ENCODE measurements at places on chromosomes 5 and 9. TPM values are rescaled to one million over a fixed set of nuclear protein-coding genes. Genes with fewer than 3 reads are reported as not detected.

The HSPA4 gene
- 108 TPM for total RNA-seq

The SPATA31A3 gene
- not detected for total RNA-seq

The CYSRT1 gene
- total RNA-seq: 0.51 TPM

The SLC4A9 gene
- not detected for total RNA-seq

The B4GALT7 gene
- 29.1 TPM for total RNA-seq

The KIF27 gene
- 4.8 TPM for total RNA-seq

- no peak overlapping the region for H3K27ac ChIP-seq
- DNase-seq: no peak
- H3K4me1 ChIP-seq: no peaks in the 10 kb centered on the region
- no peaks in the 10 kb centered on the region for H3K27me3 ChIP-seq
- no peaks in the 10 kb centered on the region for H3K36me3 ChIP-seq
Measured at GRCh38 chr5:62649476-62650113, 71.0 kb downstream of the LRRC70 start.

DNA sequence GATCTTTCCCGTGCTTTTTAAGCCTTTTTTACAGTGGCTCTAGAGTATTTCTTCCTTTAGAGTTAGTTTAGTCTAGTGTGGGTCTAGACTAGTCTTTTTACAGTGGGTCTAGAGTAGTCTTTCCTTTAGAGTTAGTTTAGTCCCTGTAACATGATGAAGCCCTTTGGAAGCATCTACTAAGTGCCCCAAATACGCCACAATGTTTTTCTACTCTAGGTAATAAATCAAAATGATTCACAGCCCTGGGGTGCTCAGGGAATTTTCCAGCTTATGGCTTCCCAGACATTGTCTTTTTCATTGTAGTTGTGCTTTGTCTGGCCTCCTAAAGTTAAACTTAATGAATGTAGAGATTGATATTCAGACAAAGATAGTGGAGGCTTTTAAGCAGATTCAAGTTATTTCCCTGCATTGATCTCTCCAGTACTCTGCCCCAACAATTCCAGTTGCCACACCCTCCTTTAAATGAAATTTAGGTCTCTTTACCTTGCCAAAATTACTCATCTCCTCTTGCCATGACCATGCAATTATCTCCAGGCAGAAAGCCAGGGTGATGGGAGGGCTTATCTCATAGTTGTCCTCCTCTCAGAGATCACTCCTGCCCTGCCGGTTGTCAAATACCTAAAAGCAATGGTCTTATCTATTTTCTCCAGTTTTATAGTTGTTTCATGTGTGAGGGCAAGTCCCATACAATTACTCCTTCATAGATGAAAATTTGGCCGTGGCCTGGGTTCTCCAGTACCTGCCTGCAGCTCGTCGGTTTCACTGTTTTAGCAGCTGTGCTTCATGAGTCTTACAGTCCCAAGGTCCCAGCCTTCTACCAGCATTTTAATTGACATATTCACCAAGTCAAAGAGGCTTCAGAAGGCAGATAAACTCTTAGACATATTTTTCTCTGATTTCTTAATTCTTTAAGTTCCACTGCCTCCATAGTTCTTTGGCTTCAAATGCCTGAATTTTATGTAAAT lies 794.0 kb upstream of the COX7C start:
- DNase-seq: no peak
- no peak overlapping the region for H3K4me3 ChIP-seq
- no peak overlapping the region for H3K27ac ChIP-seq
- no peaks in the 10 kb centered on the region for H3K4me1 ChIP-seq
- H3K36me3 ChIP-seq: no peaks in the 10 kb centered on the region

- H3K4me3 ChIP-seq: peak within 1 kb of the TSS; percentile 70
- no peaks in the 10 kb centered on the region for H3K27me3 ChIP-seq
- no peaks in the 10 kb centered on the region for H3K36me3 ChIP-seq
- peaks cover 10% of the 10 kb centered on the region for H3K4me1 ChIP-seq
Measured at GRCh38 chr5:78648359-78649210, at the start of gene LHFPL2. Gene LHFPL2 (minus strand): TSS chr5:78648772. CDS start chr5:78510213, 138,559 bp downstream.

GRCh38 chr5:178113141-178113787 lies at the start of gene N4BP3:
Gene N4BP3 (plus strand): TSS chr5:178113532. CDS start chr5:178119584, 6,052 bp downstream.
- H3K36me3 ChIP-seq: no peaks in the 10 kb centered on the region
- peak; percentile 60 for DNase-seq
- H3K4me3 ChIP-seq: no peak within 1 kb of the TSS
- H3K27ac ChIP-seq: no peak within 1 kb of the TSS
- H3K4me1 ChIP-seq: no peaks in the 10 kb centered on the region

DNA sequence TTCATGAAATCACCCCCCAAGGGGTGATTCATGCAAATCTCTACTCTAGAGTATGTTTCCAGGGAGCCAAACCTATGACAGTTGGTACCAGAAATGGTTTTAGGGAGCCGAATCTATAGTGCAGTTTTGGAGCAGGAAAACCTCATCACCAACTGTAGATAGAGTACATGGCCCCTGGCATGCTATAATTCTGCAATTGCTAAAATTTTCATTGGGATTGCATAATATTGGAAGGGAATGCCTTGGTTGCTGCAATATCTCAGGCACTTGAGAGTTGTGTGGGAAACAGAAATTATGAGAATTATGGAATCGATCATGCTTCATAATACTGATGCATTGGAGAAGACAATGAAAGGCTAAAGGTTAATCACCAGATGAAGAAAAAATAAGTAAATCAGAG lies 148.2 kb upstream of the PLPPR1 start:
- no peak overlapping the region for H3K4me3 ChIP-seq
- no peaks in the 10 kb centered on the region for H3K27me3 ChIP-seq
- H3K27ac ChIP-seq: no peak overlapping the region
- no peaks in the 10 kb centered on the region for H3K36me3 ChIP-seq

- DNase-seq: no peak
- no peaks in the 10 kb centered on the region for H3K27me3 ChIP-seq
- H3K4me3 ChIP-seq: no peak overlapping the region
- H3K4me1 ChIP-seq: no peaks in the 10 kb centered on the region
- H3K36me3 ChIP-seq: no peaks in the 10 kb centered on the region
Measured at GRCh38 chr9:32590476-32590875, 17.5 kb upstream of the NDUFB6 start.

GRCh38 chr9:134635351-134636148 lies 6.1 kb upstream of the COL5A1 start:
- no peaks in the 10 kb centered on the region for H3K4me1 ChIP-seq
- no peak overlapping the region for H3K4me3 ChIP-seq
- no peaks in the 10 kb centered on the region for H3K36me3 ChIP-seq
- H3K27ac ChIP-seq: no peak overlapping the region
- no peak for DNase-seq

GRCh38 chr9:131605770-131606590 lies 60.7 kb downstream of the PRRT1B start:
- no peak overlapping the region for H3K27ac ChIP-seq
- peaks cover 35% of the 10 kb centered on the region for H3K4me1 ChIP-seq
- H3K27me3 ChIP-seq: no peaks in the 10 kb centered on the region
- H3K4me3 ChIP-seq: no peak overlapping the region

GRCh38 chr5:135330798-135331096 lies 68.3 kb downstream of the MACROH2A1 start:
- H3K27ac ChIP-seq: no peak overlapping the region
- H3K4me3 ChIP-seq: no peak overlapping the region
- peaks cover 1% of the 10 kb centered on the region for H3K36me3 ChIP-seq
- no peaks in the 10 kb centered on the region for H3K27me3 ChIP-seq

DNA sequence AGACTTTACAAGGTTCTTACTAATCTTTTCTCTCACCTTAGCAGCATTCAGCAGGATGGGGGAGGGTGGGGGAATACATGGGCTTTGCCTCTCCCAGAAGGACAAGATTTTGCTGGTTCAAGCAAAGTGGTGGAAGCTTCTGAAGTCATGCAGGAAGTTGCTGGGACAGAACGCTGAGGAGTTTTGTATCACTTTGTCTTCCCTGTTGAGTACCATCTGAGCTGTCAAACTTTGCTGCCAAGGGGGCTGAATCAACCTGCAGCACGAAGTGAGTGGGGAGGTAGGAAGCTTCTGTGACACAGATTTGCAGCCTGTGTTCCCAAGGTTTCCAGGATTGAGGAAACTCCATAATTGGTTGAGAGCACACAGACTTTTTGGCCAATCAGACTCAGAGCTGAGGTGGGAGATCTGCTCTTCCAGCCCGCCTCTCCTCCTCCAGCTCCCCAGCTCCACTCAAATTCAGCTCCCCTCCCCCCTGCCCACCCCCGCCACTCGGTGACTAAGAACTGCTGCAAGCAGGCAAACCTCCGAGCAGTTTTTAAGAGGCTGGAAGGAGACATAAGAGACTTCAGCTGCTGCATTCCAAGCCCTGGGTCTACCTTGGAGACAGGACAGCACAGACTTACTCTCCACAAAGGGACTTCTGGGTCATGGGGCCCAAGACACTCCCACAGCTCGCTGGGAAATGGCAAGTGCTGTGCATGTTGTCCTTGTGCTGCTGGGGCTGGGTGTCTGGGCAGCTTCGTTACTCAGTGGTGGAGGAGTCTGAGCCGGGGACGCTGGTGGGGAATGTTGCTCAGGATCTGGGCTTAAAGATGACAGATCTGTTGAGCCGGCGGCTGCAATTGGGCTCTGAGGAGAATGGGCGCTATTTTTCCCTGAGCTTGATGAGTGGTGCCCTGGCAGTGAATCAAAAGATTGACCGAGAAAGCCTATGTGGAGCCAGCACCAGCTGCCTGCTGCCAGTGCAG lies at the start of gene PCDHGC5:
Gene PCDHGC5 (plus strand): TSS at position 491 of the 971 bp plus-strand sequence. CDS start 160 bp downstream, at position 651.
- no peak within 1 kb of the TSS for H3K4me3 ChIP-seq
- H3K4me1 ChIP-seq: peaks cover 21% of the 10 kb centered on the region
- DNase-seq: peak; percentile 60
- peaks cover 19% of the 10 kb centered on the region for H3K36me3 ChIP-seq
- H3K27me3 ChIP-seq: no peaks in the 10 kb centered on the region

DNA sequence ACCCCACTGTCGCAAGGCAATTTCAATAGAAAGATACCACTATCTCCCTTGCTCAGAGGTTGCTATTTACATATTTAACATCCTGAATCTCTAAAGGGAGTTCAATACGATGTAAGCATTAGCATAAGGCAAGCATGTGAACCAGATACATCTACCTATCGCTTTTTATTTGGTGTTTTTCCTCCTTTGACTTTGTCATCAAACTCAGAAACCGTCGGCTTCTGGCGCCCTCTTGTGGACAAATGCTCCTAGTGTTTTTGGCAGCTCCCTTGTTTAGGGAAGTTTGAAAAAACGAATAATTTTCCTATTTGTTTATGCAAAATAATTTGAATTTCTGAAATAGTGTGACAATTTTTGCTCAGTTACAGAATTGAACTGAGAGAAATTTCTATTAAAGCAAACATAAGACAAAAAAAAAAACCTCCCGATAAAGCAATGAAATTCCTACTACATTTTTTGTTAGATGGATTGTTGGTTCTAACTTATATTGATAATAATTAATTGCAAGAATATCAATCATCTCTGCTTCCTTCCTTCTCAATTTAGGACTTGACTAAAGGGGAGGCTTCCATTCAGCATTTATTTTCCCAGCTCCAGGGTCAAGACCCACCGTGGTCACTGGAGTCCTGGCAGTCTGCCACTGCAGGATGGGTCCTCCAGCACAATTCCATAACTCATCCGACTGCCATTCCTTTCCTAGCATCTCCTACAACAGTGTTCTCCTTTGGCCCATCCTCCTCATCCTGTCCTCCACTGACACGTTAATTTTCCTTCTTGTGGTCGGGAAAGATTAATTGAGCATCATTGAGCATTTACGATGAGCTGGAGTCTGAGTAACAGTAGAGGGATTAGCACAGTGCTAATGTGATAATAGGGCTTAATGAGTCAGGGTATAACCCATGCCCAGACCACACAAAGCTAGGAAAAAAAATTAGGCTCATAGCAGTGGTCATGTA lies 131.8 kb upstream of the CHD1 start:
- peaks cover 8% of the 10 kb centered on the region for H3K4me1 ChIP-seq
- H3K36me3 ChIP-seq: no peaks in the 10 kb centered on the region
- H3K27ac ChIP-seq: no peak overlapping the region
- no peaks in the 10 kb centered on the region for H3K27me3 ChIP-seq

- no peaks in the 10 kb centered on the region for H3K27me3 ChIP-seq
- no peak overlapping the region for H3K4me3 ChIP-seq
- DNase-seq: no peak
- H3K27ac ChIP-seq: no peak overlapping the region
Measured at GRCh38 chr9:137731216-137731946, 112.6 kb downstream of the EHMT1 start.

GRCh38 chr9:136840877-136841645 lies 1.2 kb upstream of the AJM1 start:
- peak; percentile 55 for DNase-seq
- no peak overlapping the region for H3K4me3 ChIP-seq
- H3K4me1 ChIP-seq: peaks cover 10% of the 10 kb centered on the region

- H3K27me3 ChIP-seq: no peaks in the 10 kb centered on the region
- H3K27ac ChIP-seq: no peak overlapping the region
- H3K4me1 ChIP-seq: no peaks in the 10 kb centered on the region
- H3K4me3 ChIP-seq: no peak overlapping the region
- H3K36me3 ChIP-seq: no peaks in the 10 kb centered on the region
- no peak for DNase-seq
Measured at GRCh38 chr5:172722327-172722815, 48.6 kb downstream of the DUSP1 start.

GRCh38 chr5:131281133-131281867 lies 17.4 kb downstream of the CDC42SE2 start:
- peak; percentile 41 for DNase-seq
- H3K4me3 ChIP-seq: no peak overlapping the region
- H3K4me1 ChIP-seq: no peaks in the 10 kb centered on the region
- no peaks in the 10 kb centered on the region for H3K36me3 ChIP-seq

DNA sequence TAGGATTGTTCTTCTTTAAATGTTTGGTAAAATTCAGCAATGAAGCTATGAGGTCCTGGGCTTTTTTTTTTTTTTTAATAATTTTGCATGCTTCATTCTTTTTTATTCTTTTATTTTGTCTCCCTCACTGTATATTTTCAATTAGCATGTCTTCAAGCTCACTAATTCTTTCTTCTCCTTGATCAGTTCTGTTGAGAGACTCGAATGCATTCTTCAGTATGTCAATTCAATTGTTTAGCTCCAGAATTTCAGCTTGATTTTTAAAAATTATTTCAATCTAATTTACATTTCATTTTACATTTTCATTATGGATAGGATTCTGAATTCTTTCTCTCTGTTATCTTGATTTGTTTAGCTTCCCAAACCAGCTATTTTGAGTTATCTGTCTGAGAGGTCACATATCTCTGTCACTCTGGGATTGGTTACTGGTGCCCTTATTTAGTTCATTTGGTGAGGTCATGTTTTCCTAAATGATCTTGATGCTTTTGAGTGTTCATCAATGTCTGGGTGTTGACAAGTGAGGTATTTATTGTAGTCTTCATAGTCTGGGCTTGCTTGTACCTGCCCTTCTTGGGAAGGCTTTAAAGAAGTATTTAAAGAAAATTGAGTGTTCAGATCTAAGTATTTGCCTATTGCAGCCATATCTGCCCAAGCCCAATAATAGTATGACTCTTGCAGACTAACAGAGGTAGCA lies 9.1 kb downstream of the LURAP1L start:
- H3K4me1 ChIP-seq: peaks cover 24% of the 10 kb centered on the region
- no peaks in the 10 kb centered on the region for H3K27me3 ChIP-seq
- DNase-seq: no peak
- H3K27ac ChIP-seq: peak overlapping the region; percentile 92

- H3K4me3 ChIP-seq: peak overlapping the region; percentile 95
- peak overlapping the region; percentile 93 for H3K27ac ChIP-seq
- H3K27me3 ChIP-seq: no peaks in the 10 kb centered on the region
- H3K36me3 ChIP-seq: peaks cover 5% of the 10 kb centered on the region
- H3K4me1 ChIP-seq: peaks cover 2% of the 10 kb centered on the region
- peak; percentile 77 for DNase-seq
Measured at GRCh38 chr5:34929720-34930461, 532 bp downstream of the DNAJC21 start.
